Activated naive CD8-positive, alpha-beta T cell treated with anti-CD3 and anti-CD28 coated beads for 36 hours (primary cell): ENCODE measurements at places on chromosomes 6 and 20. TPM values are rescaled to one million over a fixed set of nuclear protein-coding genes. Genes with fewer than 3 reads are reported as not detected.

Gene ADGRG6
- 2.4 TPM for total RNA-seq

Gene C2
- total RNA-seq, result 0.42 TPM

Gene SEL1L2
- total RNA-seq, result not detected

GRCh38 chr6:3522561-3523260, 65.9 kb upstream of the SLC22A23 start:
- DNase-seq, result no peak

DNA sequence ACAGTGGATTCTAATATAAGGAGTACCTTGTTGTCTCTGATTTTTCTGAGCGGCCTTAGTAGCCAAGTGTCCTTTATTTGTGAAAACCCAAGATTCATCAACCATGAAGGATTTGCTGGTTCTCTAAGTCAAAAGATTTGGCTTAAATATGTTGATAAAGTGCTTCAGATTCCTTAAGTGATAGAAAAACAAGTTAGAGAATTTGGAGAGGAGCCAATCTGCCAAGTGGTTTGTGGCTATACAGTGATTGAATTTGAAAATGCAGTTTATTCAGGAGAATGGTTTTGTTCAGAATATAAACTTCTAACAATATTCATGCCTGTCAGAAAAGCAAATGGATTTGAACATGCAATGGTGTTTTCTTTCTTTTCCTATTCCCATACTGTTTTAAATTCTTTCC, 54.8 kb downstream of the CAP2 start:
- no peak for DNase-seq

GRCh38 chr6:109166673-109167072, 71.4 kb downstream of the CEP57L1 start:
- no peak for DNase-seq

- no peak for DNase-seq
Measured at GRCh38 chr6:37528541-37528940, 28.8 kb upstream of the CCDC167 start.

GRCh38 chr6:136103763-136104311, 146.3 kb downstream of the MTFR2 start:
- DNase-seq, result no peak

DNA sequence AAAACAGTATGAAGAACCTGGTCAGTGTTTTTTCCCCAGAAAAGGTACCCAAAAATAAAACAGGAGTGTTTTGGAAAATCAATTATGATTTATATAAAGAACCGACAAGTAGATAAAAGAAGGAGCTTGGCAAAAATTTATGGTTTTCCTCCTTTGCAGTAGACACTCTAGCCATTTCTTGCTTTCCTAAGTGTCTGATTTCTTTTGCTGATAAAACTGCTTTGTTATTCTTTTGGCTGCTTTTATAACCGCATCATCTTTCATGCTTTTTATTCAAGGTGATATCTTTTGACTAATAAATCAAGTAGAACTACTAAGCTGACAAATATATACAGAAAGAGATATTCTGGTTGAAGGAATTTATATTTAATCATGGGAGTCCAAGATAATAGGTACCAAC, 16.6 kb downstream of the ATG5 start:
- no peak for DNase-seq

- DNase-seq, result no peak
Measured at GRCh38 chr6:36740818-36741179, 43.2 kb downstream of the RAB44 start.

- no peak for DNase-seq
Measured at GRCh38 chr20:59776059-59776603, 157.3 kb downstream of the SYCP2 start.

GRCh38 chr20:4045741-4046140, 30.4 kb upstream of the RNF24 start:
- no peak for DNase-seq
